Lung (tissue), 17 donors: ENCODE measurements at places on chromosomes 6 and 20. TPM values are rescaled to one million over a fixed set of nuclear protein-coding genes. Genes with fewer than 3 reads are reported as not detected.

- DNase-seq: no peak
Measured at GRCh38 chr20:53270792-53271375, 298.7 kb downstream of the TSHZ2 start.

DNA sequence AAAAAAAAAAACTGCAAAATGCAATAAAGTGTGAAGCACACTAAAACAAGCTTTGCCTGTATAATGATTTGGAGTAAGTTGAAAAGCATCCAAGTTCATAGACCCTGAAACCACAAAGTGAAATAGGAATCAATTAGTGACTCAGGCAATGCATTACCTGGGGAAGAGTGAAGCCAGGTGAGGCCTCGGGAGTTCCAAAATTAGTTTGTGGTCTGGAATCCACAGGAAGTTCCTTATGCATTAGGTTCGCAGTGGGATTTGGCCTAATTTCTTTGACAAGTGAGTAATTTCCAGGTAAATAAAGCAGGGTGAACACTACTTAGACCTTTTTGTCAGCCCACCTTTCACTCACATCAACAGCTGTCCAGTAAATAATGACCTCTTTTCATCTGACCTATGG lies 490.8 kb downstream of the CBLN4 start:
- DNase-seq: no peak

The AKAP12 gene
- total RNA-seq: 27.9 TPM

- no peak for DNase-seq
Measured at GRCh38 chr6:145863988-145864616, 49.5 kb upstream of the FBXO30 start.

- peak; percentile 57 for DNase-seq
Measured at GRCh38 chr6:140462453-140463311, 1088.2 kb upstream of the CITED2 start.

DNA sequence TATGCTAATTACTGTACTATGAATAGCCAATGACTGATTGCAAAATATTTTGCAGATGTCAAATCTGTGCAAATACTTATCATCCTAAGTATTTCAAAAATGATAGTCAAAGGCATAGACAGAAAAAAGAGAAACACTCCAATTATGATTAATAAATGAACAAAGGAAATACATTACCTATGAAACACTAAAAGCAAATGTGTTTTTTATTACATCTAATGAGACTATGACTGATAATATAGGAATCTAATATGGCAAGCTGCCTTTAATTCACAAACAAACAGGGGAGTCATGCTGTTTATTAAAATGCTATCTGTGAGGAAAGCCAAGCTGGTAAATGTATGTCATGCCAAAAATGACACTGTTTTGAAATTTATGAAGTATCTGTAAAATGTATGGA lies 713.2 kb upstream of the NRSN1 start:
- no peak for DNase-seq

DNA sequence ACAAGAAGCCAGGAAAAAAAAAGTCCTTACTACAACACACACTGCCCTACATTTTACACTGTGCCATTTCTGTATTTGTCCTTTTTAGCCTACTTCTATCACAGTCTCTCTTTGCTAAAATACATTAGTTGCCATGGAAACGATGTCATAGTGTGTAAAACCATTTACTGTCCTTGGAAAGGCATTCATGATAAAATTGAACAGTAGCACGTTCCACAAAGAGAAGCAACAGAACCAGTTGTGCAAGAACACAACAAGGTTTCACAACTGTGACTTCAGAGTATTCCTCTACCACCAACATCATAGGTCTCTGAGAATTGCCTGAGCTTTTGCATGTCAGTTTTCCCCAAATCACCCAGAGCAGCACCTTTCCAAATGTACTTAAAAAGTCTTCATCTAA lies 20.5 kb downstream of the FYN start:
- DNase-seq: peak; percentile 82

- no peak for DNase-seq
Measured at GRCh38 chr6:37038292-37039198, 33.1 kb downstream of the FGD2 start.

The GJA10 gene
- not detected for total RNA-seq

The MTG2 gene
- 35.5 TPM for total RNA-seq

The C20orf141 gene
- total RNA-seq: not detected

The GSS gene
- total RNA-seq: 32.6 TPM

GRCh38 chr6:73262671-73263569 lies at the start of gene KHDC1:
KHDC1 (minus strand) TSS chr6:73263196; CDS start chr6:73242517, 20,679 bp downstream.
- peak; percentile 89 for DNase-seq

DNA sequence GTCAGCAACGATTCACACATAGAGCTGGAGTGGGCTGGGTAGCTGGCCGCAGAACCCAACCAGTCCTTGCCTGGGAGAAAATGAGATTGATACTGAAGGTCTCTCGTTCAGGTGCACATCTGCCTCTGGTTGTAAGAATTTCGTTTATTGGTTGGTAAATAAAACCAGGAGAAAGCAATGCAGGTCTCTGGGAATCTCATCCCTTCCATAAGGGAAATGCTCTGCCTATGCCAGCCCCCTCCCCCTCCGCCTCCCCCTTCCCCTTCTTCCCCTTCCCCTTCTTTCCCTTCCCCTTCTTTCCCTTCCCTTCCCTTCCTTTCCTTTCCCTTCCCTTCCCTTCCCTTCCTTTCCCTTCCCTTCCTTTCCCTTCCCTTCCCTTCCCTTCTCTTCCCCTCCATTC lies 107.3 kb downstream of the DTD1 start:
- DNase-seq: no peak

The DEFB121 gene
- not detected for total RNA-seq

The PRICKLE4 gene
- 6.9 TPM for total RNA-seq

- peak; percentile 62 for DNase-seq
Measured at GRCh38 chr6:7721649-7722048, 4.2 kb upstream of the BMP6 start.

- no peak for DNase-seq
Measured at GRCh38 chr6:168683621-168684020, 242.6 kb downstream of the SMOC2 start.

GRCh38 chr6:135254471-135254870 lies 73.4 kb downstream of the MYB start:
- no peak for DNase-seq

The GGT7 gene
- 22.7 TPM for total RNA-seq

DNA sequence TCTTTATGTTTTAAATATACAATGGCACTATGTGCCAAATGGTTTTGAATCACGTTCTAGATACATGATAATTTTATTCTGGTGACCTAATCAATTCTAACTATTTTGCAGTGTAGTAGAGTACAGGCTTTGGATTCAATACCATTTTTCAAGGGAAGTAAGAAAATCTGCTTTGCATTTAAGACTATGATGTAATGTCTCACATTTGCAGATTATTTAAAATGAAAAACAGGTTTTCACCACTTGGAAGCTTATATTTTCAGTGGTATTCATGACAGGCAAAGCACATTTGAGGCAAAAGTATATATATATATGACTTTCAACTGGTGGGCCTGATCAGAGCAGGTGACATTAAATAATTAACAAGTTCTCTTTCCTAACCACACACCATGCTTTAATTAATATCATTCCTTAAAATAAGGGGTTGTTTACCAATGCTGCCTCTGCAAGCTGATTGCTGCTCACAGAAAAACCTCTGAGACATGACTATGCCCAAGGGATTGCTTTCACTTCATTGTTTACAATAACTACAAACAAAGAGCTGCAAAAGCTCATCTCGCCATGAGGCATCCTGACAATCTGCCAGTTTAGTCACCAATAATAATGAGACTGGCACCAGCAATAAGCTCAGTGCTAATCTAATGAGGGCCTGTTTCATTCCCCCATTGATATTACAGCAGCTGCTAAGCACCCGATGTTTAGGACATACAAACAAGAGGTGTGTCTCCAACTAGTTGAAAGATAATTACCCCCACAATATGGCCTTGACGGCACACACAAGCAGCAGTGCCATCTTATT lies 1176.0 kb upstream of the GJE1 start:
- DNase-seq: peak; percentile 53

DNA sequence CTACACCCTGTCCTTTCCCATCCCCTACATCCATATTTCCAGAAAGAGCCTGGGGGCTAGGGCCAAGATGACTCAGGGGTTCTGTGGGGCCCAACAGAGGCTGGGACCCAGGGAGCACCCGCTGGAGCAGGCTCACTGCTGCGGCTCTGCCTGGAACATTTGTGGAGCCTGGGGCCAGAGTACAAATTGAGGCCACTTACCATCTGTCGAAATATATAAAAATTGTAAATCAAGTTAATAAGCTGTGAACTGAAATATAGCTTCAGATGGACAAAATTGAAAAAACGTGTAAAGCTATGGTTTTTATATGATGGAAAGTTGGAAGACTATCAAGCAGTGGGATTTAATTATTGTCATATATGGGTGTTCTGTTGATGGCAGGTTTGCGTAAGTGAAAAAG lies 82.9 kb upstream of the ATXN1 start:
- no peak for DNase-seq

- no peak for DNase-seq
Measured at GRCh38 chr20:49700411-49701185, 13.1 kb downstream of the B4GALT5 start.

The CDH22 gene
- total RNA-seq: 0.25 TPM

The TFAP2D gene
- total RNA-seq: not detected

- no peak for DNase-seq
Measured at GRCh38 chr6:134888316-134888715, 61.6 kb downstream of the ALDH8A1 start.

The ECT2L gene
- total RNA-seq: 13.4 TPM

DNA sequence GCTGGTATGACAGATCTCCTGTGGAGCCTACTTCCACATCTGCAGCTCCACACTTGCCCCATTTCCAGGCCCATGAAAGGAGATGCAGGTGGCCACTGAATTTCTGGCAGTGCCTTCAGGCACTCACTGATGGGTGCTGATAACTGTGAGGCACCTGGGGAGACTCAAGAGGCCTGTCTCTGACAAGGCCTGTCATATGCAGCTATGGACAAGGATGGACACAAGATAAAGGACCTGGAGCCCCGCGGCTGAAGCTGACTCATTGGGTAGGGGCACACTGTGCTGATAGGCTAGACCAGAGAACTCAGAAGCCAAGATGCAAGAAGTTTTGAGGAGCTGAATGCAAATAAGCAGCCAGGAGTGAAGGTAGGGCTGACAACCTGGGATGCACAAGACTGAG lies 81.0 kb upstream of the LRFN2 start:
- DNase-seq: no peak

The KCNK17 gene
- 6.0 TPM for total RNA-seq

The MAP3K7 gene
- 45.8 TPM for total RNA-seq

The C6orf52 gene
- 3.5 TPM for total RNA-seq

DNA sequence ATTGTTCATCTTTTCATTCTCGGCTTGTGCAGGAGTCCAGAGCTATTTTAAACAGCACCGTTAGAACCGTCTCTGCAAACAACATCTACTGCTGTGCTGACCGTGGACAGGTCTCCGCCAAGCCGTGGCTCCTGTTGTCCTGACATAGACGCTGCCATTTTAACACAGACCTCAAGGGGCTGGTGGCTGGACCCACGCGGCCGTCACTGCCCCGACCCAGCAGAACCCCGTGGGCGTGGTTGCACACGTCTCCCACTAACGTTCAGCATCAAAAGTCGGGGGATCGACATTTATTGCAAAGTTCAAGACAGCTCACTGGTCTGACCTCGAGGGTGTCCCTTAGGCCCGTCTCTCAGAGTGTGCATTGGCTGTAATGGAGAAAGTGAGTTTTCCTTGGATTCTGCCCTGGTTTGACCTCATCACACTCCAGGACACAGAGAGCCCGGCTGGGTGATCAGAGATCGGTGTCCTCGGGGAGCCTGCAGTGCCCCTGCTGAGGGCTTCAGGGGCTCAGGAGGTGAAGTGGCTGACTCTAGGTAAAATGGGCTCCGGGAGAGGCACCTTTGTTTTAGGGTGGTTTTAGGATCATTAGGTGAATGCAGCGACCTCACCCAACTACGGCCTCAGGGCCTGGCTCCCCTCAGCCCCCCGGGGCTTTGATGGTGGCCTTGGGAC lies 363.2 kb downstream of the THBS2 start:
- no peak for DNase-seq

The CST8 gene
- not detected for total RNA-seq

DNA sequence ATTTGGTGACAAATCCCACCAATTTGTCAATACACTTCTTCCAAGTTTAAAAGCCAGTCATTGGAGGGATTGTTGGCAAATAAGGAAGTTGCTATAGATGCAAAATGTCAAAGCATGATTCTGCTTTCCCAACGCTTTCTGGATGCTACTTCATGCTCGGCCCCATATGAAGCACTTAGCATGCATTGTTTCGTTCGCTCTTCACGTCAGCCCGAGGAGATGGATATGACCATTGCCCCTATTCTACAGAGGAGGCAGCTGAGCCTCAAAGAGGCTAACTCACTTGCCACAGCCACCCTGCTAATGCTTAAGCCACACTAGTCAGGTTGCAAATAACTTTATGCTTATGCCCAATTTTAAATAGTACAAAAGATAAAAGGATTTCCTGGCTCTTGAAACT lies 2.8 kb upstream of the NXT1 start:
- no peak for DNase-seq

DNA sequence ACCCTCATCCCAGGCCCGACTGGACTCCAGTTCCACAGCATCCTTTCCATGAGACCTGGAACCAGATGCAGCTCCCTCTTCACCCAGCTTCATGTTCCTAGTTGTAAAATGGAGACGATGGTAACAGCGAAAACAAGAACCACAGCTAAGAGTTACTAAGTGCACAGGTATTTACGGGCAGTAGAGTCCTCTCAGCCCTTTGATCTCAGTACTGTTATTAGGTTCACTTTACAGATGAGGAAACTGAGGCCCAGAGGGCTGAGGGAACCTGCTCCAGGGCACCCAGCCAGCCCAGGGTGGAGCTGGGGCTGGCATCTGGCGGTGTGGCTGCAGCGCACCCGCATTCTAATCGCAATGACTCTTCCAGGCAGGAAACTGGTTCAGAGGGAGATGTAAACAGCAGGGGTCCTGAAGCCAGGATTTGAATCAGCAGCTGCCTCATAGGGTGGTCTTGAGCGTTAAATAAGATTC lies 858 bp downstream of the BCAS1 start:
- DNase-seq: no peak

DNA sequence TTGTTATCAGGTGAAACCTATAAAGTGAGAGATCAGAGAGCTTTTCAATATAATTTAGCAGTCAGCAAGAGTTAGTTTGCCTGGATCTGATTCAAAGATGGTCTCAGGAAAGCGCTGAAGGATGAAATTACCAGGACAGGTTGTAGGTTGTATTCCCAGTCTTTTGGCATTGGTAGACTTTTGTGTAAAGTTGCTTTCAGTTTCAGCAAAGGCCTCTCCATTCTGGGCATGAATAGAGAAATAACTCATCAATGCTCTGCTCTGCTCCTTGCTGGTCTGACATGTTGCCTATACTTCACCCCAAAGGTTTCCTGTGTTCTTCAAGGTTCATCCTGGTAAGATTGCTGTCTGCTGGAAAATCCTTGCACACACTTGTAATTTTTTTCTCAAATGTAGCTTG lies 714.8 kb downstream of the EPM2A start:
- DNase-seq: no peak

DNA sequence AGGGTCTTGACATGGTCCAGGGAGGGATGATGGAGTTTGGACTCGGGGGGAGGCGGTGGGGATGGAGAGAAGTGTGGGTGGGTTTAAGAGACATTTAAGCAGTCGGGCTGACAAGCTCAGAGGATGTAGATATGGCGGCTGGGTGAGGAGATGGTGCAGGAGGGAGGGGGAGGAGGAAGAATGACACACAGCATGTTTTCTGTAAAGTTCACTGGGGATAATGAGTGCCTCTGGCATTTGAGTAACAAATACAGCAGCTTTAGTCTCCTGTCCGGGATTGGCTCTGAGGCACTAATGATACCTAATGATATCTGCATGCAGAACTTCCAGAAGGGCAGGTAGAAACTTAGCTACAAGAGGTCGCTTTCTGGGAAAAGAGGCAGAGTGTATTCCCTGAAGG lies 107.8 kb downstream of the DHX35 start:
- no peak for DNase-seq

The PROCR gene
- total RNA-seq: 22.5 TPM
